ENCODE measurements at places on chromosomes 1 and 21.

GRCh38 chr1:89629146-89629545, 3.8 kb upstream of the LRRC8C start:
- DNase-seq, result no peak

DNA sequence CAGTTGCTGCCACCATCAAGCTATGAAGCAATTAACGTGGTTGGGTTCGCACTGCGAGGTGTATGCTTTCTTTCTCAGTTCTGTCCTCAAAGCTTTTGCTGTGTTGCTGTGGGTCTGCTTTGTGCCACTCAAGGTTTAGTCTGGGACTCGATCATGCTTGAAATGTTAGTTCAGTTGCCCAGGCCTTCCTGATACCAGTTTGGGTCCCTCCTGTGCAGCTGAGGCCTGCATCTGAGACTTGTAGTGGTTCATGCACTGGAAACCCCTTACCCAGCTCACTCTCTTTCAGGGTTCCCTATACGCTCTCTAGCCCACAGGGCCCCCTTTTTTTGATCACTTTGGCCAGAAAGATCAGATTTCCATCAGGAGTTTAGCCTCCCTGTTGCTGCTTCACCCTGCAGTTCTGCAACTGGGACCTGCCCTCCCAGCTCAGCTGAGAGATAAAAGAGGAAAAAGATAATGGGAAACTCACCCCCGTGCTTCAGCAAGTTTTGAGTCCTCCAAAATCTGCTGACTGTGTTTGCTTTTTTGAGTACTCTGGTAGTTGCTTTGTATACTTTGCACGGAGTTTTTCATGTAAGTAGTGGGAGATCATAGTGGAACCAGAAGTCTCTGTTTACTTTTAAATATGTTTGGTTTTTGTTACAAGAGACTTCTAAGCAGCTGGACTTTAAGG, 317.0 kb downstream of the HHAT start:
- DNase-seq, result no peak

DNA sequence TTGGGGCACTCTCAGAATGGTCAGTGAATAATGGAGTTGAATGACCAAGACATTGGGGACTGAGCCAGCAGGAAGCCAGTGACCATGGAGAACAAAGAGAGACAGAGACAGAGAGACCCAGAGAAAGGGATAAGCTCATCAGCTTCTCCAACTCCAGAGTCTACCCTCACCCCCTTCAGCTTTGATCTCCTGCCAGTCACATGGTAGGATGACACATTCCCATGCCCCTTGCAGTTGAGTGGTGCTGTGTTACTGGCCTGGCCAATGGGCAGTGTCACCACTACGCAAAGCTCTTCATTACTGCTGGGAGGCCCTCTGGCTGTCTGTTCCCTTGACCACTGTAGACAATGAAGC, 643.5 kb downstream of the AJAP1 start:
- DNase-seq, result no peak

- no peak for DNase-seq
Observed at GRCh38 chr1:218677026-218677425, 331.9 kb downstream of the TGFB2 start.

- no peak for DNase-seq
Observed at GRCh38 chr1:104720741-104721140, 971.0 kb downstream of the AMY1C start.
